ENCODE measurements at places on chromosomes 16 and 17. TPM values are rescaled to one million over a fixed set of nuclear protein-coding genes. Genes with fewer than 3 reads are reported as not detected.
A peak's percentile ranks its signal among the peaks of the same experiment; 100 is the strongest.

DNA sequence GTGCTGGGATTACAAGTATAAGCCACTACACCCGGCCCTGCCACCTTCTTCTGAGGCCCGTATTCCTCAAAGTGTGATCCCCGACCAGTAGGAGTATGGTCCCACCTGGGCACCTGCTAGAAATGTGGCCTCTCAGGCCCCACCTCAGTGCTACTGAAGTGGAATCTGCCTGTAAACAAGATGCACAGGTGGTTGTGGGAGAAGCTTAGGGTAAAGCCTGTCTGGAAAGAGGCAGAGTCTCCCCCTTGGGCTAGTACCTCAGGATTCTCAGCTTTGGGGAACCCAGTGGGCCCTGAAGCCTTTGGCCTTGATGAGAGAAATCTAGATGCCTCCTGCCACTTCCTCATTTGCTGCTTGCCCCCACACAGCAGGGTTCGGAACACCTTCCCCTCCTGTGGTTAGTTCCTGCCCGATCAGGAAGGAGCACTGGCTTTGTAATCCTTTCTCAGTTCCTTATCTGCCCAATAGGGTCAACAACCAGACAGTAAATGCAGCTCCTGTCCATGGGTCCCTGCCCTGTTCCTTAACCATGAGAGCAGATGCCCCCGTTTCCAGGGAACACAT is 25.2 kb downstream of the TK2 start:
- no peak for DNase-seq

DNA sequence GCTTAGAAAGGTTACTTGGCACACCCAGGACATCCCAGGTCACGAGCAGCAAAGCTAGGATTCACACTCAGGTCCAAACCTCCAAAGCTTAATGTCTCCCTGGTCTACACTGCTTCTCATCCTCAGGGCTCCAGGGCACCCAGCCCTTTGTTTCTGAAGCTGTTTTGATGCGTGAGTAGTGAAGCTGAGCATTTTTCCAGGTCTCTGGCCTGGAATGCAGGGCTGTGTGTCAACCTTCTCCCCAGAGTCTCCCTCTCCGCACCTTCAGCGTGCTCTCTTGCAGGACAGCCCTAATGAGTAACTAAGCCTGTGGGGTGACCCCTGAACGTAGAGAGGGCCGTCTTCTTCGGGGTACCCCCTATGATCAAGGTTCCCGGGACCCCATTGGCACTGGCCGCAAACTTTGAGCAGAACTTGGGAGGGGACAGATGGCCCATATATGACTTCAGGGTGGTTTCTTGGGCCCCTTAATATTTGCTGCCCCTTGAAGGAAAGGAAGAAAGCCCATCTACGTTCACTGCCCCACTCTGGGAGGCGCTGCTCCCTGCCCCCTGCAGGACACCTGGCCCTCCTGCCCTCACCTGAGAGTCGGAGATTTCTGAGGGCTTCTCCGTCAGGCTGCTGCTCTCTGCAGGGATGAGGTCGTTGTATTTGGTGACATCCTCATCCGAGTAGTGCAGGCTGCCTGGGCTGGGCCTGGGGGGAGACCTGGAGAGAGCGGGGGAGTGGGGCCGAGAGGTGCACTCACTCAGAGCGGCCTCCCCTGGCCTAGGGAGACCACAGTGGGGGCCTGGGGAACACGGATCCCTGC is 36.4 kb upstream of the CDC42EP4 start:
- no peak for DNase-seq

GRCh38 chr16:14528306-14528705 is 101.8 kb downstream of the PARN start:
- no peak for DNase-seq

Gene RFNG
- 13.6 TPM for polyA plus RNA-seq

Gene LRRC46
- polyA plus RNA-seq: 0.28 TPM

Gene CACNA1G
- polyA plus RNA-seq: 0.03 TPM

GRCh38 chr16:24308200-24308599 is 52.1 kb downstream of the CACNG3 start:
- DNase-seq: no peak

Gene BLMH
- polyA plus RNA-seq: 1.4 TPM

DNA sequence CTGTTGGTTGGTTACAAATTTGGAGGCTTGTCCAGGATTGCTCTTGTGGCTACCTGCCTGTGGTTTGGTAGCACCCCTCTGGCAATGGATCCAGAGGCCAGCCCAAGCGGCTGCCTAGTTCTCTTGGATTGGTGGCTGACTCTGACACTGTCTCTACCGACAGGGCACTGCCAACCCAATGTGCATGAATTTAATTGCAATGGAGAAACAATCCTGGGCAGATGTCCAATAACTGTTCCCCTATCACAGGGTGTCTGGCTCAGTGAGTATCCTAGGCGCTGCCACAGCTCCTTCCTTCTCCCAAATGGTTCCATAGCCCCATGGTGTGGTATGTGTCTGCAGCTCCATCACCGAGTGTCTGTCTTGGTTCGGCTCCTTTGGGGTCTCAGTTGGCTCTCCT is 19.5 kb downstream of the N4BP1 start:
- no peak for DNase-seq

Gene ABCC3
- polyA plus RNA-seq: 49.6 TPM

- peak; percentile 35 for DNase-seq
Measured at GRCh38 chr17:80724775-80725266, 180.2 kb downstream of the RPTOR start.

Gene SLC9A5
- 0.37 TPM for polyA plus RNA-seq

DNA sequence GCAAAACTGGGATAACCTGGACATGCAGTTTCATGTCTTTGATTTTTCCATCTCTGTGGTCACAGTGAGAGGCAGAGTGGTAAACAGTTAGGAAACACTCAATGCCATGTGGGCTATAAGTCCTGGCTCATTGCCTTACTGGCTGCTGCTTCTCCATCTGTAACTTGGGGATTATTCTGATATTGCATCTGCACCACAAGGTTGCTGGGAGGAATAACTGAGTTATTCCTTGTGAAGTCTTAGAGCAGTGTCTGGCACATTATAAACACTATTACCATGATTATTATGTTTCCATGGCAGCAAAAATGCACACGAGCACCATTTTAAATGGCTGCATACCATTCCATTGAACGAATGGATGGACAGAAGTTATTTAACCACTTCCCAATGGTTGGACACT is 111.7 kb upstream of the CDH5 start:
- no peak for DNase-seq

GRCh38 chr17:80191192-80191591 is 21.4 kb downstream of the CARD14 start:
- DNase-seq: no peak

DNA sequence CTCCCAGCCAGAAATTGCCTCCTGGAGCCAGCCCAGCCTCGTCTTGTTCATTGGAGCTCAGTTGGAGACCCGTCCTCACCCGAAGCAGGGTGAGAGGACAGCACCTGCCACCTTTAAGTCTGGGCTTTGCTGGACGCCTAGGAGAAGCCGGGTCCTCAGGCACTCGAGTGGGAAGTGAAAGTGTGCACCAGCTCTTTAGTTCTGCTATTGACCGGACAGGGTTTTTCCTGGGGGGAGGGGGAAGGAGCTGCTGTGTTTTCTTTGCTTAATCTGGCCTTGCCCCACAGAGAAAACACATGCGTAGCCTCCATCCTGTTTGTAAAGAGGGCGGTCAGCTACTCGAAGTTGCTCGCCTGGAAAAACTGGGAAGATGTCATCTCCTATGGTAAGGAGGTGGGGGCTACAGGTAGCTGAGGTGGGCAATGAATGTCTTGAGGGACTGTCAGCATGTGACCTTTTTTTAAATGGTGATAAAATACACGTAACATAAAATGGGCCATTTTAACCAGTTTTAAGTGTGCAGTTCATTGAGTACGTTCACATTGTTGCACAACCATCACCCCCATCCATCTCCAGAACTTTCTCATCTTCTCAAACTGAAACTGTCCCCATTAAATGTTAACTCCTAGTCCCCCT is 34.4 kb downstream of the CMIP start:
- DNase-seq: no peak

- no peak for DNase-seq
Measured at GRCh38 chr16:82400046-82400445, 226.7 kb upstream of the CDH13 start.

Gene ITGAX
- 0.25 TPM for polyA plus RNA-seq

- no peak for DNase-seq
Measured at GRCh38 chr17:34246446-34246845, 8.6 kb upstream of the CCL2 start.

DNA sequence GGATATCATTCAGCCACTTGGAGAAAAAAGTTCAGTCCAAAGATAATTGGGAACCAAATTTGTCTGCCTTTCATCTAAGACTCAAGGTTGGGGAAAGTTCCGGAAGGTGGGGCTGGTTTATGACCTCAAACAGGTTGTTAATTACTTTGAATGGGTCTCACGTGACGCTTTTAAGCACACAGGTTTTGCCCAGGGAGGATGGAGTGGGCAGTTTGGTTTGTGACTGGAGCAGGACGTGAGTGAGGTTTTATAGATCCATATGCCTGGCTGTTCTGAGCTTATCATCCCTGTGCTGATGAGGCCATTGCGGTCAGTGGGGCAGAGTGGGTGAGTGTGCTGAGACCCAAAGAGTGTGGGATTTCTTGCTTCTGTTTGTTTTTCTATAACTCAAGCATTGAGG is 38.7 kb upstream of the GPRC5B start:
- DNase-seq: no peak

- DNase-seq: peak; percentile 55
Measured at GRCh38 chr17:29909236-29910003, 20.6 kb downstream of the SSH2 start.

GRCh38 chr16:14196011-14196410 is 124.9 kb downstream of the MRTFB start:
- DNase-seq: no peak

Gene RCVRN
- polyA plus RNA-seq: not detected

Gene RASL10B
- polyA plus RNA-seq: 0.07 TPM

Gene KRTAP1-5
- not detected for polyA plus RNA-seq

Gene ERBB2
- 28.4 TPM for polyA plus RNA-seq

DNA sequence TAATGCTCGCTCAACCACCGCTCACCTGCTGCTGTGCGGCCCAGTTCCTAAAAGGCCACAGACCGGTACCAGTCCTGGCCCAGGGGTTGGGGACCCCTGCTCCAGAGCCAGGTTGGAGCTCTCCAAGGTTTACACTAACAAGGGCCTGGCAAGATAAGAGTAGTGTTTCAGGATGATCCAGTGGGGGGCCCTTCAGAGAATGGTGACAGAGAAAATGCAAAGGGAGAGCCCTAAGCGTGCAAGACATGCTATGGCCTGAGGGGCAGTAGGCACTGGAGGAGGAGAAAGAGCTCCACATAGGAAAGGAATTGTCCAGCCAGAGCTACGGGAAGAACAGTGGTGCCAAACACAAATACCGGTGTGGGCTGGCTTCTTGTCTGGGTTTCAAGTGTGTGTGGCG is 233.4 kb downstream of the STX8 start:
- DNase-seq: no peak

DNA sequence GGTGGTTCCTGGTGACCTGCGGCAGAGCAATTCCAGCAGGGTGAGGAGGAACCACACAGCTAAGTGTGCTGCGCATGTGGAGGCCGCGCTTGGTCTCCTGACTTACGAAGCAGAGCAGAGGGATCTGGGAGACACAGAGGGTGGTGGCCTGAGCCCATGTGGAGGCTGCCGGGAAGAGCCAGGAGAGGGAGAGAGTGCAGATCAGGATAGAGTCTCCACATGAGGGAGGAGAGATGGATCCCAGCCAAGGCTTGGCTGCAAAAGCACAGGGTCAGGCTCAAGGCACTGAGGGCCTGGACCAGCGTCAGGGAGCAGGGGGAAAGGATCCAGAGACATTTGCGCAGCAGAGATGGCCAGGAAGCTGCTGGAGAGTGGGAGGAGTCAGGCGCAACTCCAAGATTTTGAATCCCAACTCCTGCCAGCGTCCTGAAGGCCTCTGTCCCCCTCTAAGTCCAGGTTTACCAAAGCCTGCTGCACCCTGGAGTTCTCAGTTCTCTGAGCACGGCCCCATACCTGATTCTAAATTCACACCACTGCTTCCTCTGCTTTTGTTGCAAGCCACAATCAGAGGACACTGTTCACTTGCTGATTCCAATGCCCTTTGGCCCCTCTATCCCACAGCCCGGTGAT is 11.3 kb upstream of the MLLT6 start:
- DNase-seq: no peak

Gene IRX5
- 5.7 TPM for polyA plus RNA-seq

Gene RUNDC3A
- polyA plus RNA-seq: 1.2 TPM

GRCh38 chr17:82241926-82242697 is 13.3 kb downstream of the SLC16A3 start:
- DNase-seq: no peak

GRCh38 chr16:23634461-23635036 is 6.6 kb downstream of the PALB2 start:
- no peak for DNase-seq

GRCh38 chr16:25580041-25580440 is 111.7 kb upstream of the HS3ST4 start:
- DNase-seq: no peak
